ENCODE measurements at places on chromosomes 1 and 21.

DNA sequence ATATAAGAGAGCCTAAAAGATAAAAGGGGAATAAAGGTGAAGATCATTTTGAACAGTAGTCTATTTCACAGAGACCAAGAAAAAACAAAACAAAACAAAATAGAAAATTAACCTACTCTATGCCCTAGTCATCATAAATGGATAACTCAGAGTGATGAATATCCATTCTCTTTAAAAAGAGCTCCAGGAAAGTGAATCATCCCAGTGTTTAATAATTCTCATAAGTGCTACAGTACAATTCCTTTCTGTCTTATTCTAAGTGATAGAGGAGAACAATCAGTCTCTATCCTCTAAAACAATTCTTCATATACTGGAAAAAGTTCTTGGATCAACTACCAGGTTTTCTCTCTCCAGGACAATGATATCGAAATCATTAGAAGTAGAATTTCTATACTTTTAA, 45.8 kb downstream of the GDAP2 start:
- no peak for DNase-seq

GRCh38 chr1:203316626-203317093, 11.3 kb downstream of the BTG2 start:
- DNase-seq = no peak

- DNase-seq = no peak
These were observed 131.9 kb upstream of the B3GALT2 start for GRCh38 chr1:193318347-193318746.

GRCh38 chr1:208043691-208044181, 132.8 kb upstream of the CD34 start:
- DNase-seq = no peak

DNA sequence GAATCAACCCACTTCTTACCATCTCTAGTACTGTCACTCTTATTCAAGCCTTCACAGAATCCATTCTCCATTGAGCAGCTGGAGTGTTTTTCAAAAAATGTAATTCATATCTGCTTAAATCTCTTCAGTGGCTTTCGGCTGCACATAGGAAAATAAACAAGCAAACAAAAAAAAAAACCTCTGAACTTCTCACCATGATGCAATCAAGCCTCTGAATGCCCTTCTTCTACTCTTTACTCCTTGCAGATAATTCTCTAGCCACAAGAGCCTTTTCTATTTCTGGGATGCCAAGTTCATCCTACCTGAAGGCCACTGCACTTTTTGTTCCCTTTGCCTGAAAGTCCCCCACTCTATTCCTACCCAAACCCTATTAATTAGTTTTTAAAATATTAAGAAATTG, 14.2 kb downstream of the PIGM start:
- no peak for DNase-seq

DNA sequence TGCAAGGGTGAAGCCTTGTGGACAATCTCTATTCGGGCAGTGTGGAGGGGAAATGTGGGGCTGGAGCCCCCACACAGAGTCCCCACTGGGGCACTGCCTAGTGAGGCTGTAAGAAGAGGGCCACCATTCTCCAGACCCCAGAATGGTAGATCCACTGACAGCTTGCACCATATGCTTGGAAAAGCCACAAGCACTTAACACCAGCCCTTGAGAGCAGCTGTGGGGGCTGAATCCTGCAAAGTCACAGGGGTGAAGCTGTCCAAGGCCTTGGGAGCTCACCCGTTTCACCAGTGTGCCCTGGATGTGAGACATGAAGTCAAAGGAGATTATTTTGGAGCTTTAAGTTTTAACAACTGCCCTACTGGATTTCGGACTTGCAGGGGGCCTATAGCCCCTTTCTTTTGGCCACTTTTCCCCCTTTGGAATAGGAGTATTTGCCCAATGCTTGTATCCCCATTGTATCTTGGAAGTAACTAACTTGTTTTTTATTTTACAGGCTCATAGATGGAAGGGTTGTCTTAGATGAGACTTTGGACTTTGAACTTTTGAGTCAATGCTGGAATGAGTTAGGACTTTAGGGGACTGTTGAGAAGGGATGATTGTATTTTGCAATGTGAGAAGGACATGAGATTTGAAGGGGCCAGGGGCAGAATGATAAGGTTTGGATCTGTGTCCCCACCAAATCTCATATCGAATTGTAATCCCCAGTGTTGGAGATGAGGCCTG, 16.3 kb upstream of the COL6A1 start:
- DNase-seq = no peak

- no peak for DNase-seq
These were observed 18.5 kb downstream of the CHD1L start for GRCh38 chr1:147260956-147261355.

GRCh38 chr1:115430441-115431158, 92.6 kb upstream of the NGF start:
- DNase-seq = no peak

DNA sequence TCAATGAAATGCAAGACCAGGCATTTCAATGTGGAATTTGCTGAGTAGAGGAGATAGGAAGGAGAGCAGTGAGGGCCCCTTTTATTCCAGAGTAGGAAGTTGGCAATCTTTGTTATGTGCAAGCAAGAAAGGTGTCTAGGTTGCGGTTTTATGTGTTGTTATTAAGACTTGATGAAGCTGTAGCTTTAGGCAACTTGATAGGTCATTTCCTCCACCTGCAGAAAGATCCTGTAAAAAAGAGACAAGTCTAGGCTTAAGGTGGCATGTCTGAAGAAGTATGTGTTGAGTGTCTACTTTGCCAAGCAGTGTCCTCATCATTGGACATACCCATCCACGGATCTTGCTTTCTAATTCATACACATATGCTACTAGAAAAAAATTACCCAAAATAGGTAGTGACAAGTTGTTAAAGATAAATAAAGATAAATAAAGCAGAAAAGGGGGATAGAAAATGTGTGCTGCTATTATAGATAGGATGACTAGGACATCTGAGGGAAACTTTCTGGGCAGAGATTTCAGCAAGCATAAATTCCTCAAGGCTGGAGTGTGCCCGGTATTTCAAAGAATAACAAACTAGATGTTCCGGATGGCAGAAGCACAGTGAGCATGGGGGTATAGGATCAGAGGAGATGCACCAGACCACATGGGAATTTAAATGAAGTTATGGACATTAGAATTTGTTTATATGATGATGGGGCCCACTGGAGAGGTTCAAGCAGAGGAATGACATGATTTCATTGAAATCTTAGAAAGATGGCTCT, 335.0 kb downstream of the TGFB2 start:
- DNase-seq = no peak
